ENCODE measurements at places on chromosomes 3 and 15.

DNA sequence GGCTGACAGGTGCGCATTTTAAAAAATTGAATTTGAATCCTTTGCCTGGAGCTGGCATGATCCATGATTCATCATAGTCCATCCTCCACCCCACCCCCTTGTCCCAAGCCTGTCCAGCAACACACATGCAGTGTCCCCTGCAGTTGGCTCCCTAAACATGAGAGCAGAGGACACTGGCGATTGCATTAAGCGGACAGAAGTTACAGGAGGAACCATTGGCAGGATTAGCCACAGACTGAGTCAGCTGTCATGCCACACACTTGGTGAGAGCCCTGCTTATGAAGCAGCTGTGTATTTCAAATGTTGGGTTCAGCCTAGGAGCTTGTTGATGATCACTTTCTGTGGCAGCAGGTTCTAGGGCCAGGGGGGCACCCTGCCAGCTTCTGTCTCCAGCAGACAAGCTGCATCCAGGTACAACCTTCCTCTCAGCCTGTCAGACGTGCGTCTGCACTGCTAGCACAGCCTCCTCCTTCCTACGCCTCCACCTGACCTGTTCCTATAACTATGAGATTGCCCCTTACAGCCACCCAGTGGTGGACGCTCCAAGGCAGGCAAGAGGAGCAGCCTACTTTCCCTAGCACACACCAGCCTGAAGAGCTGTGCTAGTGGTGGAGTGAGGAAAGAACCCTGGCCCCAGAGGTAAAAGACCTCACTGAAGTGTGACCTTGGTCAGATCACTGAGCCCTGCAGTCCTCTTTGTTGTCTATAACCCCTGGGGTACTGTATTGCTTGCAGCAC lies 121.9 kb downstream of the SLCO3A1 start:
- DNase-seq: peak; percentile 33

DNA sequence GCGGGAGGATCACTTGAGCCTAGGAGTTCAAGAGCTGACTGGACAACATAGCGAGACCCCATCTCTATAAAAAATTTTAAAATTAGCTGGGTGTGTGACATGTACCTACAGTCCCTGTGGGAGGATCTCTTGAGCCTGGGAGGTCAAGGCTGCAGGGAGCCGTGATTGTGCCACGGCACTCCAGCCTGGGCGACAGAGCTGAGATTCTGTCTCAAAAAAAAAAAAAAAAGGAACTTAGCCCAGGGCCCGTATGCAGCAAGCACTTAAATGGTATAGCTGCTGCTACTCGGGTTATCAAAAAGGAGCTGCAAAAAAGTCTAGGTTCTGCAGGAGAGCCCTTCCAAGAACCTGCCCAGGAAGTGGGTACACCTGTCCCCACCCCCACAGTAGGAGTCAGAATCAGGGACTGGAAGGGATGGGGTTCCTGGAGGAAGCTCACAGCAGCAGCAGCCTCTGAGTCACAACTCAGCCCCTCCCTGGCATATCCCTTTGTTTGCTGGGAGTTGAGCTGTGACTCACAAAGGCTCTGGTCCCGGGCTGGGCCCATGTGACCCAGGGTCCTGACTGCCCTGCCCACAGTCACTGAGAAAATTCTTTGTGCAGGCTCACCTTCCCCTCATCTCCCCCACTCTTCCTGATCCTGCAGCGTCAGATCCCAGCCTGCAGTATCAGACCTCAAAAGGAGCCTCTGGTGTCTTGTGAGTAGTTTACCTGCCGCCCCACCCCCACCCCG lies at the start of gene SPATA12:
SPATA12 (plus strand) TSS at position 576 of the 733 bp plus-strand sequence. CDS start 13,031 bp downstream, outside the sequence.
- no peak for DNase-seq

GRCh38 chr3:113589971-113590370 lies 57.6 kb downstream of the SIDT1 start:
- no peak for DNase-seq

- no peak for DNase-seq
These were observed 8.0 kb upstream of the PLXND1 start for GRCh38 chr3:129614435-129614834.

- DNase-seq: no peak
These were observed 93.4 kb downstream of the LRRC28 start for GRCh38 chr15:99344639-99345038.

- no peak for DNase-seq
These were observed 34.7 kb upstream of the RBP1 start for GRCh38 chr3:139574026-139574947.

DNA sequence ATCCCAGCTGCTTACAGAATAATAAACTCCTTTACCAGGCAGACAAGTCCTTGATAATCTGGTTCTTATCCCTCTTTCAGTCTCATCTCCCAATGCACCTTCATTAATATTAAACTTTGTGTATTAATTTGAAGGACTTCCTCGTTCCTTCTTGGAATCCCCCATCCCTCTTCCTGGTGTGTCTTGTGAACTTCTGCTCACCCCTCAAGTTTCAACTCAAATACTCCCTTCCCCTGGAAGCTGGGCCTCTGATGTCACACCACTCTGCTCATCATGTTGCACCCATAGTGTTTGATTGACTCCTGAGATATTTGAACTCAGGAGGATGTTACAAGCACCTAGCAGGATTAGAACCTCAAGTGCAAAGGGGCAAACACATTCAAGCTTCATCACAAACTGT lies 3.3 kb upstream of the STT3B start:
- DNase-seq: no peak
